Activated CD8-positive, alpha-beta memory T cell treated with anti-CD3 and anti-CD28 coated beads for 24 hours (primary cell): ENCODE measurements at places on chromosomes 13 and 19.
A peak's percentile ranks its signal among the peaks of the same experiment; 100 is the strongest.

DNA sequence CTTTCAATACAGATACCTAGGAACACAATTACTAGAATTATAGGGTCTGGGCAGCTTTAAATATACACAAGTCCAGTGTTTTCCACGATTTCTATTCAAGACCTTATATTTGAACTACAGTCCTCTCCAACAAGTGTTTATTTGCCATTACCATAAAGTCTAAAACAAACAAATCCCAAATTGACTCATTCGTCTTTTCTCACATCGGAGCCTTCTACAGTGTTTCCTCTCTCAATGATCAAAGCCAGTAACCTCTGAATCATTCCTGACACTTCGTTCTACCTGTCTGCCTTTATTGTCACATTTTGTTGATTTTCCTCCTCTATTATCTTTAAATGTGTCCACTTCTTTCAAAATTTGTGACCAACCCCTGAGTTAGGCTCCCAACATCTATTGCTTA is 1356.5 kb upstream of the SLC10A2 start:
- no peak for DNase-seq

DNA sequence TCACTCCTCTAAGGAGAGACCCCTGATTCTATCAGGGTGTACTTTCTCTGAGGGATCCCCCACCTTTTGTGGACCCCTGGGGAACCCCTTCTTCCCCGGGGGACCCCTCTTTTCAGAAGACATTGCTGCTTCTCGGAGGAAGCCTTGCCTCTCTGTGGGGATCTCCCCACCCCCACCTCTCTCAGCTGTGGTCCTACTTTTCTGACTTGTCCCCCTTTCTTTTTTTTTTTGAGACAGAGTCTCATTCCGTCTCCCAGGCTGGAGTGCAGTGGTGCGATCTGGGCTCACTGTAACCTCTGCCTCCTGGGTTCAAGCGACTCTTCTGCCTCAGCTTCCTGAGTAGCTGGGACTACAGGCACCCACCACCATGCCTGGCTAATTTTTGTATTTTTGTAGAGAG is 18.4 kb upstream of the GATAD2A start:
- no peak for DNase-seq

- DNase-seq: peak; percentile 96
These were observed 774 bp upstream of the PPP2R1A start for GRCh38 chr19:52188822-52189734.

- no peak for DNase-seq
These were observed 1.9 kb downstream of the MRPS12 start for GRCh38 chr19:38932425-38933179.

DNA sequence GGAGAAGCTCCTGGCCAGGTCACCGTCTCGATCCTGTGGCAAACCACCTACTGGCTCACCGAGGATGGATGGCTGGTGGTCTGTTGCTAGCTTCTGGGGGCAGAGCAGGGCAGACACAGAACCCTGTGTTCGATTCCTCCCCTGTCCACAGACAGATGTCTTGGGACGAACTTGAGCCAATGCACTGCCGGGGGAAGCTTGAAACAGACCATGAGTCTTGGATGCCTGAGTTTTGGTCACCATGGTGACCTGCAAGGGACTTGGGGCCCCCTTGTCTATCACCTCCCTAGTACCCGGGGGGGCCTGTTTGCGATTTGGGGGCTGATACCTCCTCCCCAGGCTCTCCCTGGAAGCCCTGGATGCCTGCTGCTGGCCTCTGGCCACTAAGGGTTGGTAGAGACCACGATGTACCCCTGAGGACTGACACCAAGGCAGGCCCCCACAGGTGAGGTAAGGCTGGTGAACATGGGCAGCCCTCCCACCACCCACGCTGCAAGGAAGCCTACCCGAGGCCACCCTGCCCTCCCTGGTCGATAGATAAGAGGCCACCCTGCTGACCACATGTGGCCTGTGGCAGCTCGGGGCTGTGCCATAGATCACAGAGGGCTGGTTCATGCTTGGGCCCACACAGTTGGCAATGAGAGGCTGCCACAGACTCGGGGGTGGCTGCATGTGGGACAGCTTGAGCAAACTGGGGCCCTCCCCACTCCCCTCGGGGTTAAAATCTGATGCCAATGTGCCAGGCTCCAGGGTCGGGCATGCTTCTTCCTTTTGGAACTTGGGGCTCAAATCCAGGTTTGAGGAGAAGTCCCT is 10.7 kb downstream of the IQCN start:
- DNase-seq: no peak

DNA sequence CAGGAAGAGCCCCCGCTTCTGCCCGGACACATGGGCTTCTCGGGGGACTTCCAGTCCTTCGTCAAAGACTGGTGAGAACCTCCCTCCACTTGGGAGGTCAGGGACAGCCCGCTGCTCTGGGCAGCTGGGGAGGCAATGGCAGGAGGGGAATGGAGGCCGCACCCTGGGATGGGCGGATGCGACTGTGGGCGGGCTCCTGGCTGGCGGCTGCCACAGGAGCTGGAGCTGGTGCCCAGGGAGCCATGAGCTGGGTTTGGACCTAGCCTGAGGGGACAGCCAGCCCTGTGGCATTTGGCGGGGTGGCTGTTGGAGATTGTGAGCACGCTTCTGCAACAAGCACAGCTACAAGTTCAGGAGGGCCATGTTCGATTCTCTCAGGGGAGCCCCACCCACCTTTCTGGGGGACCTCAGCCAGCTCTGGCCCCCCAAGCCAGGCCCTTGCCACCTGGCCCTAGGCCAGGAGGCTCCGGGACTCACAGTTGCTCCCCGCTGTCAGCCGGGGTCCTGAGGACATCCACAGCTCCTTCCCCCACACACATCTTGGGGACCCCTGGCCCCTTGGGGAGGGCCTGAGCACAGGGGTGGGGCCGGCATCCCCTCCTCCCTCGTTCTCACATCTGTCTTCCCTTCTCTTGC is 3.0 kb upstream of the TGFBR3L start:
- no peak for DNase-seq

DNA sequence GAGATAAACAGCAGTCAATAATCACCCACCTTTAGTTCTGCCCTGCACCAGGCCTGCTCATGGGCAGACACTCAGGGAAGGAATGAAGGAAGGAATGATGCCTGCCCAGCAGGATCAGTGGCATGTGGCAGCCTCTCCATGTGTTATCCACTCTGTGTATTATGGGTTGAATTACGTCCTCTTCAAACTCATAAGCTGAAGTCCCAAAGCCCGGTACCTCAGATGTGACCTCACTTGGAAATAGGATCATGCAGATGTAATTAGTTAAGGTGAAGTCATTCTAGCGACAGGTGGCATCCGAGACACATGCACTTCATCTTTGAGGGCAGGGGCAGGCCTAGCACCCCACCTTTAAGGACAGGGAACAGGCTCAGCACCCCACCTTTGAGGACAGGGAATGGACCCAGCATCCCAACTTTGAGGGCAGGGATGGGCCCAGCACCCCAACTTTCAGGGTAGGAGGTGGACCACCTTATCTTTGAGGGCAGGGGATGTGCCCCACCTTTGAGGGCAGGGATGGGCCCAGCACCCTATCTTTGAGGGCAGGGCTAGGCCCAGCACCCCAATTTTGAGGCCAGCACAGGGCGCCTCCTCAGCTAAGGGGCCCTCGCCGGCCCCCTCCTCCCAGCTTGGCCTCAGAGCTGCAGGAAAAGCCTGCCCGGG is 127.6 kb downstream of the URI1 start:
- peak; percentile 33 for DNase-seq

DNA sequence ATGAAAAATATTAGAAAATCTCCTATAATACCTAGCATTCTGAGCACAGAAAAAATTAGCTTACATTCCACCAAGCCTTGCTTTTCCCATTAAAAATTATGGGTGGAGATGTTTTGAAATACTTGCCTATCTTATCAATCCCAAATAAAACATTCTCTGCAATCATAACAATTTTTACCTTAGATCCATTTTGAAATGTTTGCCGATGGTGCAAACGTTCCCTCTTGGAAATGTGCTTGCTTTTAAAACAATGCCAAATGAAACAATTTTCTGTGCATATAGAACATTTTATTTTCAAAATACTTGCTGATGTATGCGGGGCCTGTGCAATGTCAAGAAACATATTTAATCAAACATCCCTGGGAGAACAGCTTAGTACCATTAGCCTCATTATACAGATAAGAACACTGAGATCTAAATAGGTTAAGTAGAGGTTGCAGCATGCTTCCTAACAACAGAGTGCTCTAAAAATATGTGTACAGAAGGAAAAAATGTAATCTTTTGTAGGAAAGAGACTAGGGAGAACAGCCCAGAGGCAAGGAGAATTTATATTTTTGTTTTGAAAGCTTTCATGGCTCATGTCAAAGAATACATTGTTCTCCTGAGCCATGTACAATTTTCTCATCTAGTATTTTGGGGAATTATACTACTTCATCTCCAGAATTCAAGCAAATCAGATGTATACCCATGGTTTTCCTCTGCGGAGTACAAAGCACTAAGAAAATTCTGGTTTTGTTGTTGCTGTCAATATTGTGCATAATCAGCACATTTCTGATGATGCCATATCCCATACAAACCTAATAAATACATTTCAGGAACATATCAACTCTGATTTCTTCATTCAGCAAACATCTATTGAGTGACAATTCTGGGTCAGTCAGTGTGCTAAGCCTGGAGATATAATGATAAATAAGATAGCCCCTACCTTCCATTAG is 25.9 kb upstream of the FNDC3A start:
- no peak for DNase-seq

DNA sequence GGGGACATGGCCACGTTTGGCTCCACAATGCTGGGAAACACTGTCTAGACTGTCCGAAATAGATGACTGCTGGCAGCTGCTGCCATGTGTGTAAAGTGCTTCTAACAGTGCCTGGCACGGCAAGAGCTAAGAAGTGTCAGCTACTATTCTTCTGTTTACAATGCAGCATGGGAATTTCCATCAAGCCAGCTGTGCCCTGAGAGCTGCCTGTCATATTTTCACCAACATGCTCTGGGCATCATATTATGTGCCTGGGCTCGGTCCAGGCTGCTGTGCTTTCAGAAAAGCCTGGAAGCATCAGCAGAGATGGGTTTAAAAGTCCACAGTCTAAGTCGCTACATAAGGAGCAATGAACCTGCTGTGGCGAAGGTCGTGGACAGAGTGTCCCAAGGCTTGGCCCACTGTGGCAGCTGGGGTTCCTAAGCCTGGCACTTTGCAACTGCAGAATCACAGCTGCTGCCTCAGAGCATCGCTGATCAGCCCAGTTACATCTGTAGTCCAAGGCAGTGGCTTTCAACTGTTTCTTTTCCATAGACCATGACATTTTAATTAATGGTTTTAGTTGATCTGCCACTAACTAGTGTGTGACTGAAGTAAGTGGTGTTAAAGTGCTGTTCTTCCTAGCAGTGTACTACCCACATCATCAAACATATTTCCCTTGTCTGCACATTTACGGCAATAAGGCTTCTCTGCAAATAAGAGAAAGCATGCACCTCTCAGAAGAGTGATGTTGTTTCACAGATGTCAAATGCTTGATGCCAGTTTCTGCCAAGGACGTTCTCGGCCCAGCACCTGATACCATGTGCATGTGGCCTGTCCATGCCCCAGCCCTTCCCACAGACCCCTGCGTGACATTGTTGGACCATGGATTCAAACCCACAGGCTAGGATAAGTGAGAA is 95.7 kb upstream of the C1QTNF9B start:
- DNase-seq: no peak

DNA sequence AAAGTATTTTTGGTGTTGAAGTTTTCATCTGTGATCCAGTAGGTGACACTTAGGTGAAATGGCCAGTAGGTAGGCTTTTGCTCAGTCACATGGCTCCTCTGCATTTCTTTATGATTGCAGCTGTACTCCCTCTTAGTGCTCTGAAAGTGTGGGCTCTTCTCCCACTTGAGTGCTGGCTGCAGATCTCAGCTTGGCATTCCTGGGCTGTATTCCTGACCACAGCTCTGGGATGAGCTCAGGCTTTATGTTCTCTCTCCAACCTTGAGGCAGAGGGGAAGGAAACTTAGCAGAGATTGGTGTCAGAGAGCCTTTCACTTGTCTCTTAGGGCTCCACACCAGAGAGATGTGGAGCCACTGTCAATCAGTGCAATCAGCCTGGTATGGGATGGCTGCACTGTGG is 254.3 kb downstream of the NDFIP2 start:
- DNase-seq: no peak

DNA sequence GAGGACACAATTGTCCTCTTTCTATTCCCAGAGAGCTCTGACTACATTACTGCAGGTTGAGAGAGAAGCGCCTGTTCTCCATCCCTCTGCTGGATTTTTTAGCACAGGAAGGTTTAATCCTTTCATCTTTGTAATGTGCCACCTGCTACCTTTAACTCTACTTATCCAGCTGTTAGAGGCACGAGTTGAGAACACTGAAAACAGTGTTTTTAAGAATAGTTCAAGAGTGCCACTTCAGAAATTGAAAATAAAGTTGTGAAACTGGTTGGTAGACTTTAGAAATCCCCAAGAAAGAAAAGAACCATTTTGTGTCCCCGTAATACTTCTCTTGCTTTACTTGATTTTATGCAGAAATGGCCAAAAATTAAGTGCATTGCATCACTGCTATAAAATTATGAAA is 20.6 kb downstream of the FREM2 start:
- DNase-seq: no peak

- DNase-seq: no peak
These were observed 205.6 kb downstream of the LHFPL6 start for GRCh38 chr13:39397226-39397895.

- DNase-seq: no peak
These were observed 19.8 kb upstream of the FXYD3 start for GRCh38 chr19:35095667-35096368.

DNA sequence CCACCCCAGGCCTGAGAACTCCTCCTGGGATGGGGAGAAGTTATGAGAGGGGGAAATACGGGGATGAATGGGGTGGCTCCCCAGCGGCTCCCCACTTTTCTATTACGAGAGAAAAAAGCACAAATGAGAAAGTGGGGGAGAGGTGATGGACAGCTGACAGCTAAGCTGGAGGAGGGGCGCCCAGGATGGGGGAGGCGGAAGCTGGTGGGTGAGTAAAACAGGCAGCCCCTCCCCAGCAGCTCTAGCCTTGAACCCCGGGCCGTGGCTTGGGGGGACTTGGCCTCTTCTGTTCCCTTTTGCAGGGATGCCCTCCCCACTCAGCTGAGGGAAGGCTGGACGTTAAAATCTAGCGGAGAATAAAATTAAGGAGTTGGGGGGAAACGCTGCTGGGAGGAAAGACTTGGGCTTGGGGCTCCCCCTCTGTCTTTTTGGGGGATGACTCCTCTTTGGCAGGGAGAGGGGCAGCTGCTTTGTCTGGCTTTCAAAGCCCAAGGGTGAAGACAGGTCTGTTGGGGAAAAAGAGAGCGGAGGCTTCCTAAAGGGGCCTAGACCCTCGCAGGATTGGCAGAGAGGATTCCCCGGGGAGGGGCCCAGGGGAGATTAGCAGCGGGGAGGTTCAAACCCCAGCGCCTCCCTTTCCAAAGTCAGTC is 1.4 kb upstream of the SAMD1 start:
- DNase-seq: no peak

DNA sequence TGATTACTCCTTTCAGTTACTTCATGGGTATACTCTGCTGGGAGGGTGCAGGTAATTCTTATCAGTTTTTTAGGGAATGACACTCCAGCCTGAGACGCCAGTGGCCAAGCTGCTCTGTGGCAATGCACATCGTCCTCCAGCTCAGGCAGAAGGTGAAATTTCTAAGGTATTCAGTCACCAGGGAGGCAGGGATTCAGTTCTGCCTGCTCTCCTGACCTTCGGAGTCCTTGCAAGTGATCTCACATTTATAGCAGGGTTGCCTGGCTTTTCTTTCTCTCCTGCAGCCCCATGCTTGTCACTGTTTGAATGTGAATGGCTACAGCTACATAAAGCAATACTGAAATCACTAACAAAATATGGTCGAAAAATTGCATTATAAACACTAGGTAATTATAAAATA is 1447.5 kb downstream of the EFNB2 start:
- DNase-seq: no peak
